Ascending aorta (tissue), 2 donors: ENCODE measurements at places on chromosomes 16 and 17. TPM values are rescaled to one million over a fixed set of nuclear protein-coding genes. Genes with fewer than 3 reads are reported as not detected.
A peak's percentile ranks its signal among the peaks of the same experiment; 100 is the strongest.

Gene HLF
- 11.3 TPM for total RNA-seq

DNA sequence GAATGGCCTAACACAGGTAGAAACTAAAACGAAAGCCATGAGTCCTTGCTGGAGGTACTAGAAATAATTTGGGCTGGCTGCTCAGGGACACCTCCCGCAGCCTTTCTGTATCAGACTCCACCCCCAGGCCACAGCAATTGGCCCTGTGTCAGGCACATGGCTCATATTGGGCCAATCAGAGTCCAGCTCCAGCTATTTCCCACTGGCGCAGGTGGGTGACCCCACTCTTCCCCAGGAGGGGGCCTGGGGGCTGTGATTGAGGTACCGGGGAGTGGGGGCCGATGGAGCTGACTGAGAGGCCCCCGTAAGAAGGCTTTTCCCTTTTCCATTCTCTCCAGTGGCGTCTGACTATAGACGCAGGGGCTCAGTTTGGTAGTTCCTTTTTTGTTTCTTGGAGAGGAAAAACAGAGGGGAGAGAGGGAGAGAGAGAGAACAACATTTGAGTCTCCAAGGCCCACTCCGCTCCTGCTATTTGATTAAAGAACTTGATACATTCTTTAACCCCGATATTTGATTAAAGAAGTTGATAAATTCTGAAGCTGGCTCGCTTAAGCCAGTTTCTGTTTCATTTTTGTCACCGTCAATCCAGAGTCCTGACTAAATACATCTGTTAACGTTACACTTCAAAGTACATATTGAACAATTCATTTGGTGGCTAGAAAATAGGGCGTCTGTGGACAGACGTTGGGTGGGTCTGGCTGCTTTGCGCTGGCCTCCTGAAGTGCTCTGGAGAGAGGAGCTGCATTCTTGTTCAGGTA is 26.3 kb downstream of the FOXL1 start:
- H3K4me3 ChIP-seq, result peak overlapping the region; percentile 49
- H3K4me1 ChIP-seq, result peaks cover 34% of the 10 kb centered on the region
- H3K27me3 ChIP-seq, result no peaks in the 10 kb centered on the region
- H3K36me3 ChIP-seq, result no peaks in the 10 kb centered on the region
- peak; percentile 80 for DNase-seq
- H3K27ac ChIP-seq, result peak overlapping the region; percentile 77

GRCh38 chr17:61733021-61733420 is 130.3 kb downstream of the BRIP1 start:
- no peak overlapping the region for H3K4me3 ChIP-seq
- H3K27me3 ChIP-seq, result no peaks in the 10 kb centered on the region
- H3K4me1 ChIP-seq, result no peaks in the 10 kb centered on the region
- H3K36me3 ChIP-seq, result no peaks in the 10 kb centered on the region
- no peak for DNase-seq
- H3K27ac ChIP-seq, result no peak overlapping the region

- no peak for DNase-seq
- H3K4me3 ChIP-seq, result no peak overlapping the region
- no peaks in the 10 kb centered on the region for H3K36me3 ChIP-seq
- no peak overlapping the region for H3K27ac ChIP-seq
- H3K4me1 ChIP-seq, result peaks cover 7% of the 10 kb centered on the region
Measured at GRCh38 chr17:40810494-40810893, 10.7 kb upstream of the KRT28 start.

Gene LITAFD
- not detected for total RNA-seq

GRCh38 chr17:39400547-39401411 is 647 bp downstream of the FBXL20 start:
- H3K36me3 ChIP-seq, result peaks cover 6% of the 10 kb centered on the region
- H3K27me3 ChIP-seq, result no peaks in the 10 kb centered on the region
- H3K4me3 ChIP-seq, result peak overlapping the region; percentile 96
- no peak for DNase-seq
- H3K27ac ChIP-seq, result peak overlapping the region; percentile 89
- H3K4me1 ChIP-seq, result no peaks in the 10 kb centered on the region

Gene TBC1D3C
- not detected for total RNA-seq

- no peak overlapping the region for H3K27ac ChIP-seq
- peaks cover 16% of the 10 kb centered on the region for H3K36me3 ChIP-seq
Measured at GRCh38 chr17:44416558-44417289, 27.3 kb upstream of the ITGA2B start.

GRCh38 chr17:78812855-78813254 is 27.8 kb downstream of the USP36 start:
- no peak for DNase-seq
- no peak overlapping the region for H3K4me3 ChIP-seq
- H3K36me3 ChIP-seq, result peaks cover 86% of the 10 kb centered on the region
- no peak overlapping the region for H3K27ac ChIP-seq
- no peaks in the 10 kb centered on the region for H3K4me1 ChIP-seq

Gene MAPK8IP3
- 57.4 TPM for total RNA-seq
